ENCODE measurements at places on chromosomes 3 and 15.

DNA sequence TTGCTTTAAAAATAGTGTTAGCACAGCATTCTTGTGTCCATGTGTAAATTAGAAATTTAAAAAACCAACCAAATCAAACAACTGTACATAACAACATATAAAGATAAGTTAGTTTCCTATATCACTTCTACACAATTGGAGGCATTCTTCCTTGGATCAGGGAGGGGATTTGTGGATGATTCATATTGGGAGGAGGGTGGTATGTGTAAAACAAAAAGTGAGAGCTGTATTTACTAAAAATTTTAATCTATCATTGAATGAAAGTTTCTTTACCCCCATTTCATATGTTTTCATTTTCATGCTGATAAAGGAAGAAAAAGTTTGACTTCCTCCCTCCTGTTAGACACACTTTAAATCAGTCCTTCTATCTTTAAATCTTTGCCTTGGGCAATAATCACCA is 325.0 kb downstream of the SATB1 start:
- no peak for DNase-seq

DNA sequence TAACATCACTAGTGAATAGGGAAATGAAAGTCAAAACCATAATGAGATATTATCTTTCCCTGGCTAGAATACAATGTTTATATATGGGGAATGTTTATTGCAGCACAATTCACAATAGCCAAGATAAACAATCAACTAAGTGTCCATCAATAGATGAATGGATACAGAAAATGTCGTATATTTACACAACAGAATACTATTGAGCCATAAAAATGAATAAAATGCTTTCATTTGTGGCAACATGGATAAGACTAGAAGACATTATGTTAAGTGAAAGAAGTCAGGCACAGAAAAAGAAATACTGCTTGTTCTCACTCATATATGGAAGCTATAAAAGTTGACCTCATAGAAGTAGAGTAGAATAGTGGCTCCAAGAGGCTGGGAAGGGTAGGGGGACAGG is 65.2 kb downstream of the SLC9C1 start:
- DNase-seq: no peak

DNA sequence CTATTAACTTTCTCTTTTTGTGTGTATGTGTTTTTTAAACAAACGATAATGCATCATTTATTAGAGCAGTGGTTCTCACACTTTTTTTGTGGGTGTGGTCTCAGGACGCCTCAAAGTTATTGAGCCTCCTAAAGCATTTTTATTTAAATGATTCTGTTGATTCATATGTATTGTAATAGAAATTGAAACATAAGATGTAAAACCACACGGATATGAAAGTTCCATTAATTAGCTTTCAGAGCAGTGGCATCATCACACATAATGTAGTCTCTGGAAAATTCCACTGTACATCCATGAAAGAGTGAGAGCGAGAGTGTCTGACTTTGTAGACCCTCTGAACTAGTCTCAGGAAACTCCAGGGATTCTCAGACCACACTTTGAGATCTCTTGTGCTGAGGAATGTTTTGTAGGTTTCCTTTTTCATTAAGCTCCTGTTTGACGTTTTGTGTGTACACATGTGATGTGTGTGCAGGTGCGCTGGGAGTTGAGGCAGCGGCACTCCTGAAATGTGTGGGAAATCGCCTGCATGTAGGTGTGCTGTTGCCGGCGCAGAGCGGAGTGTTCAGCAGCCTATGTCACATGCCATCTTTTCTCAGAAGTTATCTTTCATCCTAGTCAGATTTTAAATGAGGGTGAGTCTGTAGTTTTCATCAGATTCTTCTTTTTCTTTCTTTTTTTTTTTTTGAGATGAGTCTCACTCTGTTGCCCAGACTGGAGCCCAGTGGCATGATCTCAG is 5.3 kb upstream of the TRAK1 start:
- no peak for DNase-seq

- no peak for DNase-seq
These were observed 40.8 kb upstream of the ST3GAL6 start for GRCh38 chr3:98722389-98722788.

DNA sequence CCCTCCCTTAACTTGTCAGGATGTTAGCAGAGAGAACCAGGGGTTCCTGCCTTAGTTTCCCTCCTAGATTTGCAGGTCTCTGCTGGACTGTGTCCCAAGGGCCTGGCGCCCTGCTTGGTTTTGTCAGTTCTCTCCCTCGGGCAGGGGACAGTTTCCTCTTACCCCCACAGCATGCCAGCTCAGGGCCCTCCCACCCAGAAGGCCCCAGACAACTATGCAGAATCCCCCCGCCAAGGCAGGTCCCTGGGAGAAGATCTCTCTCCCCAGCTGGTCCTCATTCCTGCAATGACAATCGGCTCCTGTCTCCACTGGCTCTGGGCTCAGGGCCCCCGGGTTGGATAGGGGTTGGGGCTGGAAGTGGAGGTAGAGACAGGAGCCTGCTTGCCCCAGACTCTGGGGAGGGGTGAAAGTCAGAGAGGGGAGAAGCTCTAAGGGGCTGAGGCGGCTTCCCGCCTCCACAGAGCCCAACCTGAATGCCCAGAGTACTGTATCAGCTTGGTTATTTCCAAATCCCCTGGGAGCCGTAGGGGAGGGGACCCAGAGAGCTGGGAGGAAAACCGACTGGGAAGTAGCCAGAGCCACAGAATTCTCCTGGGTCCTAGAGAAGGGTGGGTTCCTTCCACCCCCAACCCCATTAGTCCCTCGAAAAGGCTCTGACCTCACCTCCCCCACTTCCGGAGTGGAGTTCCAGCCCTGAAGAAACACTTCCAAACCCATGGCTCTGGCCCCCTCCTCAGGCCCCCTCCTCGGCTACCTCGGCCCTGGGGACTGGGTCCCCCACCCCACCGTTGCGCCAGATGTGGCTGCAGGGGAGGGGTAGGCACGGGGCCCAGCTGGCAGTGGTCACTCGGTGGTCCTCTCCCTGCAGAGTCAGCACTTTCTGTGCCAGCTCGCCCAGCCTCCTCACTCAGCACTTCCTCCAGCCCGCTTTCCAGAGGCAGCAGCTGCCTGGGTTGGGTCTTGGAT is 3.8 kb upstream of the LOXL1 start:
- DNase-seq: no peak
